Sigmoid colon (tissue), 7 donors: ENCODE measurements at places on chromosomes 7 and 10.

DNA sequence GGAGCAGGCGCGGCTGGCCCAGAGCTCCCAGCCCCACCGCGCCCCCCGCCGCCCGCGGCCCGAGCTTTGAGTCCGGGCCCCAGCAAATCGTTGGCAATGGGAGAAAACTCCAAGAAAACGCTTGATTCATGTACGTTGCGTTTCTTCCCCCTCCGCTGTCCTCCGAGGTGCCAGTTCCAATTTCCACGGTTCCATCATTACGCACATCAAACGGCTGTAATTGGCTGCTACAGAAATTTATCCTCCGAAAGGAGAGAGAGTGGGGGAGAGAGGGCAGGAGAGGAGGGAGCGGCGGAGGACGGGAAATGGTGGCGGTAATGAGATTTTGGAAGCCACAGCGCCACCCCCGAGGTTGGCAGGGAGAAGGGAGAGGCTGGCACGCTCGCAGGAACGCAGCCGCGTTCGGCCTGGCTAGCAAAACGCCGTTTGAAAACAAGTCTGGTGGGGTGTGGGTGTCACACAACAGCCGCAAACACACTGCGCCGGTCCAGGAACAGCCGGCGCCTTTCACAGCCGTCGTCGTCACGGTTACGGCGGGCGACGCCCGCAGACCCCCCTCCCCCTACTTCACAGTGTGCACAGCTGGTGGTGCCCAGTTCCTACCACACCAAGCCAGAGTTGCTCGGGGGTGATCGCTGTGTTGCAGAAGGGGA is 57.5 kb downstream of the UNCX start:
- H3K36me3 ChIP-seq, result no peaks in the 10 kb centered on the region
- H3K27ac ChIP-seq, result no peak overlapping the region
- H3K27me3 ChIP-seq, result peaks cover 72% of the 10 kb centered on the region
- H3K4me1 ChIP-seq, result peaks cover 17% of the 10 kb centered on the region

- H3K27me3 ChIP-seq, result no peaks in the 10 kb centered on the region
- H3K36me3 ChIP-seq, result no peaks in the 10 kb centered on the region
- H3K4me1 ChIP-seq, result no peaks in the 10 kb centered on the region
- no peak for DNase-seq
- no peak overlapping the region for H3K27ac ChIP-seq
Measured at GRCh38 chr10:88194041-88194887, 330.8 kb downstream of the PTEN start.

DNA sequence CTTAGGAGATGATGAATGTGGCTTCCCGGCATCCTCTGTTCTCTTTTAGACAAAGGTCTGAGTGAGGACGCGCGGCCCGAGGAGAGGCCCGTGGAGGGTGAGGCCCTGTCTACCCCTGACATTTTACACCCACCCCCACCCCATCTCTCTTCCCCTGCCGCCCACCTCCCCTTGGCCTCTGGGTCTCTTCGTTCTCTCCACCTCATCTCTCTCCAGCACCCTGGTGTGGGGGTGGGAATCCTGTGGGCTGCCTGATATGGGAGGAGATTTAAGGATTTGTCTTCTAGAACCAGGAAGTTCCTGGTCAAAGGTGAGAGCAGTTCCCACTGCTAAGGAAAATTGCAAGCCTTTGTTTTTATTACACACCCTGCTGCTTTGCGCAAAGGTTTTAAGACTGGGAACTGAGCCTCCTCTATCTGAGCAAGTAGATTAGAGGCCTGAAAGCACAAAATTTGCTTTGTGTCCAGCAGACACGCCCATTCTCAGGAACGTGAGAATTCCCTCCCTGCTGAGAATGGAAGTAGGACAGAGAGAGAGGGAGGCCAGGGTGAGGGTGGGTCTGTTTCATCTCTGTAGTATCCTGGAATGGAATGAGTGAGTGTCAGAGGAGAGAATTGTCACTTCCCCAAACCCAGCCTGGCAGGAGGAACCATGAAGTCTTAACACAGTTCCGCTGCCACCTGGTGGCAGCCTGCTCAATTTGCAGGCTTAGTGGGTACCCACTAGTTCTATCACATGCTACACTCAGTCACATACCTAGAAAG is 91.2 kb downstream of the GTF2IRD1 start:
- no peaks in the 10 kb centered on the region for H3K4me1 ChIP-seq
- H3K4me3 ChIP-seq, result no peak overlapping the region
- peaks cover 7% of the 10 kb centered on the region for H3K36me3 ChIP-seq
- no peak overlapping the region for H3K27ac ChIP-seq
- no peaks in the 10 kb centered on the region for H3K27me3 ChIP-seq
- DNase-seq, result no peak

GRCh38 chr7:18221377-18222293 is 194.0 kb upstream of the PRPS1L1 start:
- H3K27ac ChIP-seq, result no peak overlapping the region
- H3K4me3 ChIP-seq, result no peak overlapping the region
- DNase-seq, result no peak

DNA sequence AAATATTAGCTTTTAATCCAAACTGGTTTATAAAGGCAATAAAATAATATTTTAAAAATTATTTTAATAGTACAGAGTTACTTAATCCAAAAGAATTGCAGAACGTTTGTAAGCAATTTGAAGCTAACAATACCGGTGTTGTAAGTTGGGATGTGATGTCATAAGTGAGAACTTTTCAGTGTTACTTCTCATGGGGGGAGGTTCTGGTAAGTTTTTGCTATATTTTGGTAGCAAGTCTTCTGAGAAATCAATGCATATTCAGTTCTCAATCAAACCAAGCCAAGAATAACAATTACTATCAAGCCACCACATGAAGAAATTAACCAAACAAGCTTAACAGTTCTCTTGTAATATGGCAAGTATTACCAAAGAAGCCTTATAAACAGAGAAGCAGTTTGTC is 147.1 kb upstream of the ASAH2 start:
- H3K4me3 ChIP-seq, result no peak overlapping the region
- no peak for DNase-seq
- H3K36me3 ChIP-seq, result no peaks in the 10 kb centered on the region
- no peak overlapping the region for H3K27ac ChIP-seq
- no peaks in the 10 kb centered on the region for H3K4me1 ChIP-seq

- no peaks in the 10 kb centered on the region for H3K36me3 ChIP-seq
- no peaks in the 10 kb centered on the region for H3K4me1 ChIP-seq
- DNase-seq, result no peak
- no peak overlapping the region for H3K4me3 ChIP-seq
Measured at GRCh38 chr10:16602104-16602775, 80.6 kb upstream of the C1QL3 start.

GRCh38 chr7:14639801-14640200 is 262.8 kb downstream of the DGKB start:
- no peak overlapping the region for H3K27ac ChIP-seq
- H3K36me3 ChIP-seq, result no peaks in the 10 kb centered on the region

GRCh38 chr7:151110941-151111645 is 24.8 kb downstream of the AGAP3 start:
- peak; percentile 90 for DNase-seq
- no peak overlapping the region for H3K4me3 ChIP-seq
- H3K27ac ChIP-seq, result no peak overlapping the region
- H3K4me1 ChIP-seq, result peaks cover 54% of the 10 kb centered on the region

GRCh38 chr10:100731407-100732240 is 13.8 kb upstream of the PAX2 start:
- no peak overlapping the region for H3K27ac ChIP-seq
- peaks cover 98% of the 10 kb centered on the region for H3K27me3 ChIP-seq
- no peaks in the 10 kb centered on the region for H3K36me3 ChIP-seq

DNA sequence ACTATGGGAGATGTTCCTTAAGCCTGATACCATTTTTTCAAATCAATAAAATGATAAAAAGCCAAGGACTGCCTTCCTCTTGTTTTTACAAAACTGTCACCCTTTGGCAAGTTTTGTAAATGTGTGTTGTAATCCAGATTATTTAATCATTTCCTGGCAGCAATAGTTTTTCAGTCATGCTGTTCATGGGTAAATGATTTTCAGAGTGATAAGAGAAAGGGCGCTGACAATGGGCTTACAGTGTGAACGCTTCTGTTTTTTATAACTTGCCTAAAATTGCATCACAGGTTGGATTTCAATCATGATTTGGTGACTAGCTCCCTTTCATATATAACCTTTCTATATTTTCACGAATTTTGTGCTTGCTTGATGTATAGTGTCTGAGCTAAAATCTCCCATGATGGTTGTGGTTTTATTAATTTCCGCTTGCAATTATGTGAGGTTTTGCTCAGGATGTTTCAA is 19.0 kb upstream of the DMBT1 start:
- H3K36me3 ChIP-seq, result no peaks in the 10 kb centered on the region
- no peaks in the 10 kb centered on the region for H3K27me3 ChIP-seq
- DNase-seq, result no peak
- H3K27ac ChIP-seq, result no peak overlapping the region

DNA sequence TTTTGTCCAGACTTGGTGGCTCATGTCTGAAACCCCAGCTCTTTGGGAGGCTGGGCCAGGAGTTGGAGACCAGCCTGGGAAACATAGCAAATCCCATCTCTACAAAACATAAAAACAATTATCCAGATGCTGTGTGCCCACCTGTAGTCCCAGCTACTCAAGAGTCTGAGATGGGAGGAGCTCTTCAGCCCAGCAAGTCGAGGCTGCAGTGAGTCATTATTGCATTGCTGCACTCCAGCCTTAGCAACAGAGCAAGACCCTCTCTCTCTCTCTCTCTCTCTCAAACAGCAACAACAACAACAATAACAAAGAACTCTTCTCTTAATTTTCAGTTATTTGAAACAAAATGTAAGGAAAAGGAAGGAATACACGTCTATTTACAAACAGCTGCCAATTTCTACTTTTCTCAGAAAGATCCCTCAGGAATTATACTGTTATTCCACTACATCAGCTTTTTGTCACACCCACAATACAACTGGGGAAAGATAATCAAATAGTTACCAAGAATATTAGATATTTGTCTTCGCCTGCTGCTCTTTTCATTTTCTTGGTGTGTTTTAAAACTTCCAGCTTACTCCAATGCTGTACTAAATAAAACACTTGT is 5.1 kb upstream of the TSPAN12 start:
- no peaks in the 10 kb centered on the region for H3K4me1 ChIP-seq
- DNase-seq, result no peak
- H3K36me3 ChIP-seq, result no peaks in the 10 kb centered on the region
- no peak overlapping the region for H3K4me3 ChIP-seq

- no peak overlapping the region for H3K27ac ChIP-seq
- H3K4me3 ChIP-seq, result no peak overlapping the region
- no peaks in the 10 kb centered on the region for H3K4me1 ChIP-seq
- no peaks in the 10 kb centered on the region for H3K36me3 ChIP-seq
- no peak for DNase-seq
Measured at GRCh38 chr10:93913706-93914105, 19.9 kb downstream of the SLC35G1 start.

DNA sequence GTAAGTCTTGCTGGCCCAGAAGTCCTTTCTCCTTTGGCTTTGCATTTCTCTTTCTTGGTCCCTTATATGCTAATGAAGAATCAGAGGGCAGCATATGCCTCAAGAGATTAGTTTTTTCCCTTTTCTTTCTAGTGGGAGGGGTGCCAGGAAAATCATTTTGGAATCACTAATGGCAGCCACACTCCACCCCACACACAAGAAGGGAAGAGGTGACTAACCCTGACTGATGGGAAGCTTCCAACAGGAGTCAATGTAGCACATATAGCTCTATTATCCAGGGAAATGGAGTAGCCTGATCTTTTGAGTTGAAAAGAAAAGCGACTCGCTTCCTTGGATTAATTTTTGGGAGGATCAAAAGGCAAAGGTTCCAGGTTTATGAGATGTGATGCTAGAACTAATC is 225.3 kb downstream of the KIF20B start:
- H3K27ac ChIP-seq, result no peak overlapping the region
- no peaks in the 10 kb centered on the region for H3K27me3 ChIP-seq
- no peak overlapping the region for H3K4me3 ChIP-seq
- no peaks in the 10 kb centered on the region for H3K4me1 ChIP-seq
- no peak for DNase-seq

GRCh38 chr10:48568131-48568530 is 36.7 kb downstream of the ARHGAP22 start:
- DNase-seq, result no peak
- no peaks in the 10 kb centered on the region for H3K36me3 ChIP-seq
- H3K4me1 ChIP-seq, result no peaks in the 10 kb centered on the region
- no peak overlapping the region for H3K4me3 ChIP-seq
- H3K27me3 ChIP-seq, result no peaks in the 10 kb centered on the region

- no peak for DNase-seq
- H3K27ac ChIP-seq, result peak overlapping the region; percentile 65
- peaks cover 33% of the 10 kb centered on the region for H3K4me1 ChIP-seq
- no peaks in the 10 kb centered on the region for H3K36me3 ChIP-seq
Measured at GRCh38 chr7:101985903-101986734, 168.7 kb downstream of the CUX1 start.

- DNase-seq, result no peak
- H3K27ac ChIP-seq, result no peak overlapping the region
- H3K36me3 ChIP-seq, result peaks cover 43% of the 10 kb centered on the region
- H3K27me3 ChIP-seq, result no peaks in the 10 kb centered on the region
- H3K4me1 ChIP-seq, result no peaks in the 10 kb centered on the region
Measured at GRCh38 chr7:140375892-140376730, 22.2 kb downstream of the SLC37A3 start.

DNA sequence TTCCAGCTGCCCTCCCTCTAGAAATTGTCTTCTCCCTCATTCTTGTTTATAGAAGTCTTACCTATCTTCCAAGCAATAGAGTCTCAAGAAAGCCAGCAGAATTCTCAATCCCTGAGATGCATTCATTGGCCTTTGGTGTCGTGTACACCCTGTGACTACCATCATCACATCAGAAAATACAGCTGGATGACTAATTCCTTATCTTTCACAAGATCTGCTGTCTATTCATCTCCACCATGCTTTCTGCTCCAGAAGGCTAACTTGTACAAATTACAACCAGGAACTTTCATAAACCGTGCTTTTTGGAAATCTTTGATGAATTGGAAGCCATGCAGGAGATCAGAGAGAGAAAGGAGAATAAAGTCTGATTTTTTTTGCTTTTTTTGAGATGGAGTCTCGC is 1062.9 kb upstream of the GHITM start:
- no peak overlapping the region for H3K4me3 ChIP-seq
- H3K27me3 ChIP-seq, result no peaks in the 10 kb centered on the region
- no peak overlapping the region for H3K27ac ChIP-seq
- no peaks in the 10 kb centered on the region for H3K4me1 ChIP-seq
- no peak for DNase-seq
- no peaks in the 10 kb centered on the region for H3K36me3 ChIP-seq

DNA sequence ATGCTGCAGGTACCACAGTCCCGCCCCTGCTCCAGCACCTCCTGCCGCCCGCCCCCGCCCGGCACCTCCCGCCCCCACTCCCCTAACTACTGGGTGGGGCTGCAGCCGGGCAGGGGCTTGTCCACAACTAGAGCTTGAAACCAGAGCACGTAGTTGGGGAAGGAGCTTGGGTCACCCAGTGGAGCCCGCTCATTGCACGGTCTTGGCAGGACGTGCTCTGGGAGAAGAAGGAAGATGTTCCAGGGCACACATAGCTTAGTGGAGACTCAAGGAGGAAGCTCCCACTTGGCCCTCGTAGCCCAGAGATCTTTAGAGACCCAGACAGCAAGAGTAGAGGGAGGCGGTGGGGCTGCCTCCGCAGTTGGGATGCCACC is 692 bp downstream of the IGFBP1 start:
- no peaks in the 10 kb centered on the region for H3K36me3 ChIP-seq
- no peak overlapping the region for H3K4me3 ChIP-seq
- no peak for DNase-seq
- H3K27me3 ChIP-seq, result peaks cover 8% of the 10 kb centered on the region
- H3K4me1 ChIP-seq, result no peaks in the 10 kb centered on the region

- DNase-seq, result no peak
- no peaks in the 10 kb centered on the region for H3K4me1 ChIP-seq
- no peaks in the 10 kb centered on the region for H3K27me3 ChIP-seq
- H3K4me3 ChIP-seq, result no peak overlapping the region
Measured at GRCh38 chr7:112025556-112025955, 180.6 kb downstream of the DOCK4 start.

- H3K27me3 ChIP-seq, result no peaks in the 10 kb centered on the region
- H3K27ac ChIP-seq, result no peak overlapping the region
- no peak overlapping the region for H3K4me3 ChIP-seq
- H3K36me3 ChIP-seq, result no peaks in the 10 kb centered on the region
- no peaks in the 10 kb centered on the region for H3K4me1 ChIP-seq
Measured at GRCh38 chr10:130244928-130245495, 108.8 kb downstream of the GLRX3 start.
